ENCODE measurements at places on chromosomes 4 and X. TPM values are rescaled to one million over a fixed set of nuclear protein-coding genes. Genes with fewer than 3 reads are reported as not detected.

The TSPAN6 gene
- 24.3 TPM for total RNA-seq

The AMER1 gene
- total RNA-seq, result 3.1 TPM

DNA sequence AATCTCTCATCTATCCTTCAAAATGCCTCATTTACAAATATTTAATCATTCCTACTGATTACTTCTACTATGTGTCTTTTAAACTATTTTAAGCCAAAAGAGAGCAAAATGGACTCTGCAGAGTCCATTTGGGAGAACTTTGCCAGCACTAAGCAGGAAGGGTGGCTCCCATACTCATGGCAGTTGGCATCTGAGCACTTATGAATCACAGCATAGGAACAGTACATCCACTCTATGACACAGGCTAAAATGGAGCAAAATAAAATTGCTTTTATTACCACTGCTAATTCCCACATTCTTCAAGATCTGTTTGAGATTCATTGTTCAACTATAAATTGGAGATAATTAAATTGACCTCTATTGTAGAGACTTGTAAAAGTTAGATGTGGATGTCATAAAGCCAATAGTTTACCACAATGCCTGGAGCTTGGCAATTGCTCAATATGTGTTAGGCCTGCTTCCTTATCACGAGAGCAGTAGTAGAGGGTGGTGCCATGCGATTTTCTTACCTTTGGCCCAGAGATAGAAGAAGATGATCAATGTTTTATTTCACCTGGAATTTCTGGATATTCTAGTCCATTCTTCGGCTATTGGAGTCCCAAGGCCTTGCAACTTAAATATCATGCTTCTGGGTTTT lies 19.1 kb downstream of the HPGD start:
- no peaks in the 10 kb centered on the region for H3K27me3 ChIP-seq
- no peaks in the 10 kb centered on the region for H3K4me1 ChIP-seq
- no peak overlapping the region for H3K4me3 ChIP-seq
- no peak overlapping the region for H3K27ac ChIP-seq
- DNase-seq, result no peak

DNA sequence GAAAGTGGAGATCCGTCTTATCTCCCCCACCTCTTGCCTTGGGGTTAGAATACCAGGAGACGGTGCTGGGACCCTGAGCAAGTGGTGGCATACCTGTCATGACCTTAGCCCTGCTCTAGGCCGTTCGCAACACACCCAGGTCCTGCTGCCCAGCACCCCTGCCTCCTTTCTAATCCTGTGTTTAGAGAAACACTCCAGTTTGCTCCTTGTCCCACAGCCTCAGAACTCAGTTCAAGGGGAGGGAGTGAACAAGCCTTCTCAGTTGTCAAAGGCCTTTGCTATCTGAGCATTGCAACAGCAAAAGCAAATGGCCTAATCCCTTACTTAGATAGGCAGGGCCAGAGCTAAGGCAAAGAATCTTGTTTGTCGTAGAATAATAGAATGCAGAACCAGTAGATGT lies 67.9 kb downstream of the CHRNA9 start:
- peaks cover 25% of the 10 kb centered on the region for H3K4me1 ChIP-seq
- H3K27ac ChIP-seq, result peak overlapping the region; percentile 90
- no peaks in the 10 kb centered on the region for H3K36me3 ChIP-seq
- no peak for DNase-seq
- no peak overlapping the region for H3K4me3 ChIP-seq
- no peaks in the 10 kb centered on the region for H3K27me3 ChIP-seq
